ENCODE measurements at places on chromosomes 6 and 20. TPM values are rescaled to one million over a fixed set of nuclear protein-coding genes. Genes with fewer than 3 reads are reported as not detected.

The SLC2A10 gene
- total RNA-seq = 2.7 TPM

The GTF2H4 gene
- total RNA-seq = 16.0 TPM

The RRAGD gene
- 90.5 TPM for total RNA-seq

The HNF4A gene
- total RNA-seq = not detected

The MAPK13 gene
- total RNA-seq = 1.6 TPM

The SAMD3 gene
- total RNA-seq = 0.22 TPM

The C6orf136 gene
- 49.1 TPM for total RNA-seq

Measured in cardiac septum (tissue), 1 donor.